ENCODE measurements at places on chromosomes 16 and 17.

DNA sequence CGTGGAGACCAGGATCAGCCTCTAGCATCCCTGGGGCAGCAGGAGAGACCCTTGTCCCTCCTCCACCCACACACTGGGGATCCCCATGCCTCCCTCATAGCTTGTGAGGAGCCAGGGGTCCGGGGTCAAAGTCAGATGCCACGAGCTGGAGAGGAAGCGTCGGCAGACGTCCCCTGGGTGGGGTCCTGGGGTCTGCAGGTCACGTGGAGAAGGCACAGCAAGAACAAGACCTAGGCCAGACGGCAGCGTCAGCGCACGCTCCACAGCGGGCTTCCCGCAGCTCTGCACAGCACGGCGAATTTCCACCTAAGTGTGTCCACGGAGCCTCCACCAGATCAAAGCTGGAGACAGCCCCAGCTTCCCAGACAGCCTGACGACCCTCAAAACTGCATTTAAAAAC, 49.3 kb downstream of the SLC7A5 start:
- no peaks in the 10 kb centered on the region for H3K27me3 ChIP-seq
- no peak overlapping the region for H3K4me3 ChIP-seq
- DNase-seq: no peak
- H3K4me1 ChIP-seq: peaks cover 12% of the 10 kb centered on the region

DNA sequence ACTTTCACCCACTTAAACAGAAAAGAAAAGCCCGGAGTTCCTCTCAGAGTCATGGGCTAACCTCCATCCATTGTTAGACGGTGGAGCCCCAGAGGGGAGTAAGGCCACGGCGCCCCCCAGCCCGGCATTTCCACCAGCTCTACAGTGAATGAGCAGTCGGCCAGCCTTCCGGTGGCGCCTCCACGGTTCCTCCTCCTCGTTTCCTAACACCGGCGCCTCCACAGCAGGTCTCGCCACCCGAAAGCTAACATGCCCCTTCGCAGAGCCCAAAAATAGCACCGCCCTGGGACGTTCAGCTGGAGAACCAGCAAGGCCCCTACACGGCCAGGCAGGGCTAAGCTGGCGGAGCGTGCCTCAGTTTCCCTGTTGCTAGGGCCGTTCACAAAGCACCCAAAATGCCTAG, 858 bp downstream of the MMD start:
- peak; percentile 54 for DNase-seq
- peaks cover 40% of the 10 kb centered on the region for H3K4me1 ChIP-seq
- peak overlapping the region; percentile 89 for H3K4me3 ChIP-seq
- peaks cover 11% of the 10 kb centered on the region for H3K36me3 ChIP-seq
- peaks cover 23% of the 10 kb centered on the region for H3K27me3 ChIP-seq
- peak overlapping the region; percentile 89 for H3K27ac ChIP-seq

GRCh38 chr17:51120357-51120738, 320 bp downstream of the SPAG9 start:
- no peaks in the 10 kb centered on the region for H3K27me3 ChIP-seq
- peak; percentile 55 for DNase-seq
- H3K4me1 ChIP-seq: peaks cover 52% of the 10 kb centered on the region
- peak overlapping the region; percentile 97 for H3K4me3 ChIP-seq
- H3K36me3 ChIP-seq: peaks cover 2% of the 10 kb centered on the region

GRCh38 chr16:8641671-8642070, 20.2 kb downstream of the METTL22 start:
- DNase-seq: no peak
- no peak overlapping the region for H3K4me3 ChIP-seq
- no peak overlapping the region for H3K27ac ChIP-seq
- no peaks in the 10 kb centered on the region for H3K27me3 ChIP-seq
- peaks cover 56% of the 10 kb centered on the region for H3K36me3 ChIP-seq

- no peaks in the 10 kb centered on the region for H3K36me3 ChIP-seq
- no peak for DNase-seq
- H3K27me3 ChIP-seq: peaks cover 4% of the 10 kb centered on the region
- no peaks in the 10 kb centered on the region for H3K4me1 ChIP-seq
- no peak overlapping the region for H3K4me3 ChIP-seq
These were observed 128.1 kb upstream of the CCL2 start for GRCh38 chr17:34126965-34127364.

DNA sequence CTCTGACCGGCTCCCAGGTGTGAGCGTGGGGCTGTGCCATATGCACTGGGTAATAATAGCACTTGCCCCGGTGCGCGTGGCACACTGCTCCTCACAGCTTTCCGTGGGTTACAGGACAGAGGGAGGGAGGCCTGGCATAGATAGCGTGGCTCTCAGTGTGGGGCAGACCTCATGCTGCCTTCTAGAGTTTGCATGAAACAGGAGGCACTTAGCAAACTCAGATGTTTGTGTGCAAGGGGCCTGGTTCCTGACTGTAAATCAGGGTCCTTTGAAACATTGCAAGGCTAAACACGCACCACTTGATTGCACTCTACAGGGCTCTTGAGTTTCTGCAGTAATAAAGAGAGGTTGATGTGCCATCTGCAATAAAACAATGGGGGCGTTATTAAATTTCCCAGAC, 101.7 kb downstream of the RPTOR start:
- no peaks in the 10 kb centered on the region for H3K27me3 ChIP-seq
- no peak overlapping the region for H3K4me3 ChIP-seq
- peaks cover 29% of the 10 kb centered on the region for H3K36me3 ChIP-seq
- DNase-seq: no peak
- H3K4me1 ChIP-seq: peaks cover 84% of the 10 kb centered on the region
- H3K27ac ChIP-seq: no peak overlapping the region

GRCh38 chr17:3994221-3994576, 30.0 kb upstream of the ATP2A3 start:
- H3K4me1 ChIP-seq: peaks cover 1% of the 10 kb centered on the region
- DNase-seq: no peak
- no peak overlapping the region for H3K27ac ChIP-seq
- H3K27me3 ChIP-seq: peaks cover 2% of the 10 kb centered on the region
- H3K36me3 ChIP-seq: peaks cover 1% of the 10 kb centered on the region

DNA sequence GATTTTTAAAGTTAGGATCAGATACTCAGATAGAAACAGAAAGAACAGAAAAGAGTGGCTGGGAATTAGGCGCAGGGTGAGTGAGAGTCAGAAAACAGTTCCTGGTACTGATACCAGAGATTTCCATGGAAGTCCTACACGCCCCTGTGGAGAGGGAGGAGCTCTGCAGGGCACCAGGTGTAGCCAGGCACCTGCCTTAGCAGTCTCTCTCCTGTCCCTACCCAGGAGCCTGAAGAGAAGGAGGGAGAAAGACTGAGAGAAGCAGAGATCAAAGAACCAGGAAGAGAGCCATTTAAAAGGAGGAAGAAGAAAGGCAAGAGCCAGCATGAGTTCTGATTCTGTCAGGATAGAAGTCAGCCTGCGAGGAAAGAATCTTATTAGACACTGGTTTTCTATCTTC, 65.0 kb downstream of the CBLN1 start:
- H3K4me3 ChIP-seq: no peak overlapping the region
- no peak for DNase-seq
- no peak overlapping the region for H3K27ac ChIP-seq
- H3K36me3 ChIP-seq: no peaks in the 10 kb centered on the region
- no peaks in the 10 kb centered on the region for H3K4me1 ChIP-seq

GRCh38 chr16:46621006-46621933, at the start of gene SHCBP1:
SHCBP1 (minus strand) TSS chr16:46621379; CDS start chr16:46621359, 20 bp downstream.
- H3K36me3 ChIP-seq: peaks cover 16% of the 10 kb centered on the region
- H3K27ac ChIP-seq: peak within 1 kb of the TSS; percentile 70
- peaks cover 10% of the 10 kb centered on the region for H3K27me3 ChIP-seq
- peak; percentile 91 for DNase-seq

DNA sequence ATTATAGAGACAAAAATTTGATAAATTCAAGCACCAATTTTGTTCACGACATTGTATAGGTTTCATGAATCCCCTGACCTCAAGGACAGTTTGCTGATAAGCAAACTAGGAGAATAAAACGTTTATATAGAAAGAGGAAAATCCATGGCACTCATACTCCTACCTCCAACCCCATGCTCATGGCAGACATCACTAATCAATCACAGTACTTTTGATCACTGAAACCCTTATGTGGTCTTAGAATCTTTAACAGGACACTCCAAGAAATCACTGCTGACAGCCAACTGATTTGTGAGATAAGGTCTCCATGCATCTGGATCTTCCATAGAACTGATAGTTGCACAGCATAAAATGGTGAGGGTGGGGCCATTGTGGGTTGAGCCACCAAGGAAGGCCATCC, 4.7 kb upstream of the NHERF1 start:
- H3K4me1 ChIP-seq: peaks cover 73% of the 10 kb centered on the region
- DNase-seq: no peak
- no peaks in the 10 kb centered on the region for H3K27me3 ChIP-seq
- no peak overlapping the region for H3K4me3 ChIP-seq
- H3K27ac ChIP-seq: peak overlapping the region; percentile 83

DNA sequence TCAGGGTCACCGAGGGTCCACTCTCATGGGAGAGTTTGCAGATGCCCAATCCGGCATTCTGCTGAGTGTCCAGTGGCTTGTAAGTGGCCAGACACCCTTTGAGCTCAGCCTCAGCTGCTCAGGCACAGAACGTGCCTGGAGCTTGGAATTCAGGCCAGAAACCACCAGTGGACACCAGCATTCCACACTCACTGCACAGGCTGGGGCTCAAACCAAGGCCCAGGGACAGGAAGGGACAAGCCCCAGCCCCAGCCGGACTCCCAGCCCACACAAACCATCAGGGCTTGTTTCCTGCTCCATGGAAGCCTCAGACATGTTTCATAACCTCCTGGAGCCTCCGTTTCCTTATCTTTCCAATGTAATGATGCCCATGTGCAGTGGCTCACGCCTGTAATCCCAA, 5.0 kb upstream of the NPRL3 start:
- peaks cover 2% of the 10 kb centered on the region for H3K36me3 ChIP-seq
- no peak overlapping the region for H3K27ac ChIP-seq
- DNase-seq: no peak
- H3K4me3 ChIP-seq: no peak overlapping the region
- peaks cover 2% of the 10 kb centered on the region for H3K4me1 ChIP-seq

DNA sequence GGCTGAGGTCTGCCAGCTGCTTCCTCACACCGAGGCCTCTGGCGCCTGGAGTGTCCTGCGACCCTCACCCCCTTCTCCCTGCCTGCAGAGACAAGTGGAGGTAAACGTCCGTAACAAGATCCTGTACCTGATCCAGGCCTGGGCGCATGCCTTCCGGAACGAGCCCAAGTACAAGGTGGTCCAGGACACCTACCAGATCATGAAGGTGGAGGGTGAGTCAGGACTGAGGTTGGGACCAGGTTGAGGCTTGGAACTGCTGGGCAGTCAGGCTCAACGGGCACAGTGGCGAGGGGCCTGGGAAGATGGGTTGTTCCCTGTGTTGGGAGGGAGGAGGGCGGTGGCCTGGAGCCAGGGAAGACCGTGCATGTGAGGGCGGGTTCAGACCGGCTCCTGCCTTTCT, 4.8 kb downstream of the HGS start:
- no peaks in the 10 kb centered on the region for H3K27me3 ChIP-seq
- H3K36me3 ChIP-seq: peaks cover 31% of the 10 kb centered on the region
- H3K27ac ChIP-seq: no peak overlapping the region
- peaks cover 35% of the 10 kb centered on the region for H3K4me1 ChIP-seq
- no peak for DNase-seq

- DNase-seq: no peak
- H3K27ac ChIP-seq: no peak overlapping the region
- H3K4me3 ChIP-seq: peak overlapping the region; percentile 42
- no peaks in the 10 kb centered on the region for H3K36me3 ChIP-seq
These were observed 2.6 kb downstream of the HNF1B start for GRCh38 chr17:37742116-37742761.

DNA sequence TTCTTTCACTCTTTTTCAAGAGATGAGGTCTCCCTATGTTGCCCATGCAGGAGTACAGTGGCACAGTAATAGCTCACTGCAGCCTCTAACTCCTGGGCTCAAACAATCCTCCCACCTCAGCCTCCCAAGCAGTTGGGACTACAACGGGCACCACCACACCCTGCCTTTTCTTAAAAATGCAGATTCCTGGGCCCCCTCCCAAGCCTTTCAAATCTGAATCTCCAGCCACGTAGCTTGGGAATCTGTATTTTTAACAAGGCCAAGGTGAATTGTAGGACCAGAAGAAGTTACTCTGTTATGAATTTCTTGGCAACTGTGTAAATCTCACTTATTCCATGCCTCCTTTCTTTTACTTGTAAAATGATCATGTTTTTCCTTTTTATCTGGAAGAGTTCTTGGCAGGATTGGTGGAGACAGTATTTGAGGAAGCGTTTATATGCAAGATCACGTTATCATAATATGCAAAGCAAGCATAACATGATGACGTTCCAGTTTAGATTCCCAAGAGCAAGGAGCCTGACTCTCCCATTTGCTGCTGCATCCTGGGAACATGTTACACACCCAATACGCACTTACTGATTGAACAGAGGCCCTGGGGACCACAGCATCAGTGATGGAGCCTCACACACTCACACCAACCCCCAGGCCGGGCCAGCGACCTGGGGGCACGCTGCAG, 44.5 kb downstream of the LITAF start:
- no peak for DNase-seq
- no peaks in the 10 kb centered on the region for H3K27me3 ChIP-seq
- peaks cover 20% of the 10 kb centered on the region for H3K4me1 ChIP-seq
- peaks cover 2% of the 10 kb centered on the region for H3K36me3 ChIP-seq

DNA sequence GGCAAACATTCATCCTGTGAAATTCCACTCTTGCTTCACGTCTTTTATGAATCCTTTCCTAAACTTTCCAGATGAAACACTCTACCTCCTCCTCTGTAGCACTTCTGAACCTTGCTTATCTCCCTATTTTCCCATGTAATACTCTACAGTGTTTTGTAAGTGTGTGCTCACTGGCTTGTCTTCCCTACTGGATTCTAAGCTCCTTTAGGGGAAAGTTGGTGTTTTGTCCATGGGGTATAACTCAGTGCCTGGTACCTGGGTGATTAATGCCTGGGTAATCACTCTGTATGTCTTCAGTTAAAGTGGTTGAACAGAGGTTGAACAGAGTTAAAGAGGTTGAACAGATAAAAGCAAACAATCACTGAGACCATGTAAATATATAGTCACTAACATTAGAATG, 3.8 kb upstream of the KAT7 start:
- H3K4me1 ChIP-seq: peaks cover 15% of the 10 kb centered on the region
- H3K27ac ChIP-seq: no peak overlapping the region

DNA sequence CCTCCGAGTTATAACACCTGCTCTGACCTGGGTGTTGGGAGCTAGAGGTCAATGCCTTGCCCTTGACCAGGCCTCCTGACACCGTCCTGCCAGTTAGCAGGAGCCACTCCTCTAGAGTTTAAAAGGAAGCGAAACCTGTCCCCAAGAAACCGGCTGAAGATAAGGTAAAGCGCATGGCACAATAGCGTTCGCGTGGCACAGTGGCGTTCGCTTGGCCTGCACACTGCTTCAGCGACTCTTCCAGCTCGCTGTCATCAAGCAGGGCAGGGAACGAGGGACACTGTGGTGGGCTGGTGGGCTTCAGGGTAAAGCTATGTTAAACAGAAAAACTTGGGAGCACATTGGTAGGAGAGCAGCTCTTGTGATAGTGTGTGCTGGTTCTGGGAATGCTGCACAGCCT, 28.2 kb upstream of the ETV4 start:
- H3K4me1 ChIP-seq: peaks cover 12% of the 10 kb centered on the region
- DNase-seq: no peak
- no peak overlapping the region for H3K4me3 ChIP-seq
- no peaks in the 10 kb centered on the region for H3K36me3 ChIP-seq
- no peak overlapping the region for H3K27ac ChIP-seq

Measured in activated naive CD4-positive, alpha-beta T cell treated with anti-CD3 and anti-CD28 coated beads for 36 hours (primary cell).